ENCODE measurements at places on chromosomes 11 and 22. TPM values are rescaled to one million over a fixed set of nuclear protein-coding genes. Genes with fewer than 3 reads are reported as not detected.

The SHISA8 gene
- polyA plus RNA-seq: not detected

The ROM1 gene
- 18.9 TPM for polyA plus RNA-seq

GRCh38 chr22:17109113-17109865, 11.9 kb downstream of the TMEM121B start:
- DNase-seq: no peak

DNA sequence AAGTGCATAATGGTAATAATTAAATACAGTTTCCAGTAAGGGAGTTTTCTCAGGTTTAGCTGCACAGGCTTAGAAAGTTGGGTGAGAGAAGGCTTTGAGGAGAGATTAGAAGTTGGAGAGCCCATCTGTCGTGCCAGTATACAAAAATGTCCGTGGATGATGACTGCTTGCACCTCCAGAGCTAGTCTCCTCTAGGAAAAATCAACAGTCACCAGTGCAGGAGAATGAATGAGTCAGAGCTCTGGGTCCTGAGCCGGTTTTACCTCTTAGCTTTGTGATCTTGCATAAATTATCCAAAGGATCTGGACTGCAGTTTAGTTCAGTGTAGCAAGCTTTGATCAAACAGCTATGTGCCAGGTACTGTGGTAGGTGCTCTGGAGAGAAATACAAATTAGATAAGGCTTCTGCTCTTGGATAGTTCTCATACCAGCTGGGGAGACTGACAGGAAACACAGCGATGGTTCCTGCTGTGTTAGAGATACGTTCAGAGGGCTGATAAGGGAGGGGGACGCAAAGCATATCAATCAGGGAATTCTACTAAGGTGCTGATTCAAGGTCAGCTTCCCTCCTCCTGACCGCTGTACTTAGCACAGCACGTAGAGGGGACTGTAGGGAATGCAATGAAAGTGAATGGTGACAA, 125.9 kb downstream of the TEAD1 start:
- no peak for DNase-seq

- DNase-seq: no peak
Observed at GRCh38 chr11:67562963-67563704, 20.5 kb upstream of the GSTP1 start.

DNA sequence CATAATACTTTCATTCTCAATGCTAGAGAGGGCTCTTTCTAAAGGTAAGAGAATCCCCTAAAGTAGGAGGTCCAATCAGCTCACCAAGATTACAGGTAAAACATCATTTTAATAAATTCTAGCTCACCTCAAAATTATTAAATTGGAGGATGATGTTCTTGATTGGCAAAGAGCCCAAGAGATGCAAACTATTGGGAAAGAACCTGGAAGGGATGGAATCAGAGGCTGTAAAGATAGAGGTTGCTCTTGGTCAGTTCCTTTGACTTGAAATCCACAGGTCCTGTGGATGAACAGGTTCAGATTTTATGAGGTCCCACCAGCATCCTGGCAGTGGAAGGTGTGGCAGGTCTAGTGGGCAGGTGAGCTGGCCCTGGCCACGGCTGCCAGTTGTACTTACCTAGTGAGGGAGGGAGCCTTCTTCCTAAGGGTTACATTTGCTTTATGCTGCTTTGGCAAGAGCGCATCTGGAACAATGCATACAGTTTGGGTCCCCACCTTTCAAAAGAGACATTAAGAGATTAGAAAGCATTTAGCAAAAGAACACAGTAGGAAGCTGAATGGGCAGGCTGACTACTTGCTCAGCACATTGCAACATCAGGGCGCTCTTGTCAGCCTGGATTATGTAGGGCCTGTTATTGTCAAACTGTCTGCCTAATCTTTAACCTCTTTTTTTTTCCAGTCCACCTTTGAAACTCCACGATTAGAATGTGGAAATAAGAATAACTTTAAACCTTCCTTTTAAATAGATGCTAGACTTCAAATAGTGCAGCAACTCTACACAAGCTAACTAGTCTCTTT, 97.0 kb downstream of the RDX start:
- DNase-seq: no peak

The BIRC3 gene
- 5.2 TPM for polyA plus RNA-seq

- DNase-seq: peak; percentile 40
Observed at GRCh38 chr11:119474682-119475596, 52.0 kb upstream of the THY1 start.

DNA sequence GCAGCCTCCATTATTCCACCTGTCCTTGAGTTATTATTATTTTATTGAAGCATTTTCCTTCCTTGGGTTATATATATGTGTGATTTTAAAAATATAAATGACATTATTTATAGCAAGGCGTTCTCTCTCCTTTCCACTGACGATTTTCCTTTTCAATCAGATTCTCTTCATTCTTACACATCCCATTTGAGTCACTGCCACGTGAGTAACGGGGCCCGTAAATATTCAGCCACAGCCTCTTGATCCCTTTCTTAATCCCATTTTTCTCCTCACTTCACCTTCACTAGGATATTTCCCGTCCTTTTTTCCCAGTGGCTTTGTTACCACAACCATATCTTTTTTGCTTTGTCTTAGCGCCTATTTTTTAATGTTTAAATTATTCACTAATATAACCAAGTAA, 396.2 kb downstream of the NTM start:
- DNase-seq: no peak

GRCh38 chr11:102610200-102610599, 14.9 kb downstream of the MMP20 start:
- no peak for DNase-seq

The FOLR2 gene
- polyA plus RNA-seq: 31.9 TPM

The DGCR6 gene
- 2.2 TPM for polyA plus RNA-seq

GRCh38 chr22:36913427-36914389, at the start of gene CSF2RB:
TSS of gene CSF2RB (plus strand) at chr22:36913628. CDS start at chr22:36922208, 8,580 bp downstream.
- no peak for DNase-seq

The MMP12 gene
- 0.62 TPM for polyA plus RNA-seq

DNA sequence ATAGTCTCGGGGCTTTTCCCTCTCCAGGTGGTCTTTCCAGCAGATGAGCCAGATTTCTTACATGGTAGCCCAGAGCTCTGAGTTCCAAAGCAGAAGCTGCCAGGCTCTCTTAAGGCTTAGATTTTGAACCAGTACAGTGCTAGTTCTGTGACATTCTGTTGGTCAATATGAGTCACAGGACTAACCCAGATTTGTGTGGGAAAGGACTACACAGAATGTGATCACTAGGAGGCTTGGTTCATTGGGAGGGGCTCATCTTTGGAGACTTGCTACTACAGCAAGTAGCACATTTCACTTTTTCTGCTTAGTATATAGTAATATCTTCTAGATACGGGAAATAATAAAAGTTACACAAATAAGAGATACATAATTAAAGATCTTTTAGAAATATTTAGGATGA, 24.1 kb downstream of the RNF214 start:
- DNase-seq: no peak

DNA sequence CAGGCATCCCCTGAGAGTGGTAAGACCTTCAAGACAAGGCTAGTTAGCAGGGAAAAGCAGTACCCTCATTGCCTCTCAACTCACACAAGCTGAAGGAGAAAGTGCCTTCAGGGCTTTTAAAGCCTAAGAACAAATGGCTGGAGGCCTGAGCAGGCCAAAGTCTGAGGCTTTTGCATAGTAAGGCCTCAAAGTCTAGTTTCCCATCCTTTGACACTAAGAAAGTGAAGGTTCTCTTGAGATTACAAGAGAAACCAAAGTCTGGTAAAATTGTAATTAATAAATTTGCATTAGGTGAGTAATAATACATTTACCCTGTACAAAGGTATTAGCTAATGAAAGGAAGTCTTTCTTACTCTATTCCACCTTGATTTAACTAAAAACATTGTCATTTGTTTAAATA, 47.0 kb upstream of the CCDC89 start:
- DNase-seq: no peak

The OR52B6 gene
- not detected for polyA plus RNA-seq

DNA sequence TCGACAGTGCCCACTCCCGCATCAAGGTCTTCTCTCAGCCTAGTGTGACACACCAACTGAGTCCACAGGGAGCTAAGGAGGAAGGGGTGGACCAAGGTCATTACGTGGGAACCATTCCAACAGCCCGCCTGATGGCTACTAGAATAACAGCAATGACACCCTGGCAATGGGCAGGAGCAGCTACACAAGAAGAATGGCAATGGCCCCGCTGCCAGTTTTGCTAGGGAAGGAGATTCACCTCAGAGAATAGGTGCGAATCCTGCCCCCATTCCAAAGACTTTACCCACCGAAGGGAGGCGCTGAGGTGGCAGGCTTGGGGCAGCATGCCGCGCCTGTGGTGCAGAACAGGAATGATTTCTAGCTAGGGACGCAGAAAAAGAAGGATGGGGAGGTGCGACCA, 9.1 kb downstream of the WT1 start:
- DNase-seq: no peak

DNA sequence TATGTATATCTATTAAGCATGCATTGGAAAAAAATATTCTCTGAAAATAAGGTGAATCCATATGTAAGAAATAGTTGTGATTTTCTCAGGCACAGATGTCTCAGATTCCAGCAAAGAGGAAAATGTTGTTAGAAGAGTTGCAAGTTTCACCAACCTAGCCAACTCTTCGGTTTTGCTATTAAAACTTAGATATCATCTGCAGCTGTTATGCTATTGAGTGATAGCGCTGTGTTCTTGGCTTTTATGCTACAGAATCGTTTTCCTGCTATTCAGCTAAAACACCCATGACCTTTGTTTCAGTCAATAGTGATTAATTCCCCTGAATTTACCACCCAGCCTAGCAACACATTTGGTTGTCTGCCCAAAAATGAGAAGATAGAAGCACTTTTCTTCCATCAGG, 795.6 kb upstream of the ANO3 start:
- peak; percentile 1 for DNase-seq

The POGLUT3 gene
- polyA plus RNA-seq: 29.6 TPM

GRCh38 chr22:17965538-17966402, 58.6 kb downstream of the MICAL3 start:
- no peak for DNase-seq

- DNase-seq: no peak
Observed at GRCh38 chr11:24531528-24531927, 34.7 kb downstream of the LUZP2 start.

The MRGPRD gene
- polyA plus RNA-seq: 1.5 TPM

- DNase-seq: peak; percentile 14
Observed at GRCh38 chr11:33899400-33900037, 7.6 kb upstream of the LMO2 start.

- no peak for DNase-seq
Observed at GRCh38 chr22:43152357-43153071, 1.2 kb downstream of the TSPO start.

DNA sequence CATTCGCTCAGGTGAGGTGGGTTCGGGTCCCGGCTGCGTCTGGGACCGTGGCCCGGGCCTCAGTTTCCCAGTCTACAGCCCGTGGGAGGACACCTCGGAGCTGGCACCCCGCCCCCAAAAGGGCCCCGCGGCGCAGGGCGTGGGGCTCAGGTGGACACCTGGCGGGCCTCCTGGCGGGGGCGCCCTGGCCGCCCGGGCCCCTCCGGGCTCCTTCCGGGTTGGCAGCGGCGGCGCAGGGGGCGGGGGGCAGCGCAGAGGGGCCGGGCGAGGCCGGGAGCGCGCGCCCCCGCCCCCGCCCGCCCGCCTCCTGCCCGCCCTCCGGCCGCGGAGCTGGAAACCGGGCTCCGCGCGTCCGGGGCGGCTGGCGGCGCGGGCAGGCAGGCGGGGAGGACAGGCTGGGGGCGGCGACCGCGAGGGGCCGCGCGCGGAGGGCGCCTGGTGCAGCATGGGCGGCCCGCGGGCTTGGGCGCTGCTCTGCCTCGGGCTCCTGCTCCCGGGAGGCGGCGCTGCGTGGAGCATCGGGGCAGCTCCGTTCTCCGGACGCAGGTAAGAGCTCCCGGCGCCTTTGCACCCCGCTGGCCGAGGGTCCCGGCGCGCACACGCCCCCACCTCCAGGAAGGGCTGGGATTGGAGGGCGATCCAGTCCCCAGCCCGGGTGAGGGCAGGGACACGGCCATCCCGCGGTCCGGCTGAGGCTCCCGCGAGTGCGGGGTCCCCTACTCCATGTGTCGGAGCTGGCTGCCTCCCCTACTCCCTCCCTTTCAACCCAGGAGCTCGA, at the start of gene EMID1:
EMID1 (plus strand) TSS at position 303 of the 778 bp plus-strand sequence; CDS start at position 446, 143 bp downstream.
- DNase-seq: no peak

The PNPLA5 gene
- polyA plus RNA-seq: not detected

GRCh38 chr22:30557243-30557642, 10.7 kb upstream of the SEC14L6 start:
- no peak for DNase-seq

The SPTBN2 gene
- polyA plus RNA-seq: 2.5 TPM

GRCh38 chr11:68977781-68978625, 2.8 kb downstream of the MRGPRD start:
- no peak for DNase-seq

The CNGA4 gene
- 0.28 TPM for polyA plus RNA-seq

All from urinary bladder (tissue), 4 donors.